Upper lobe of left lung (tissue), 6 donors: ENCODE measurements at places on chromosomes 2 and 18. TPM values are rescaled to one million over a fixed set of nuclear protein-coding genes. Genes with fewer than 3 reads are reported as not detected.

DNA sequence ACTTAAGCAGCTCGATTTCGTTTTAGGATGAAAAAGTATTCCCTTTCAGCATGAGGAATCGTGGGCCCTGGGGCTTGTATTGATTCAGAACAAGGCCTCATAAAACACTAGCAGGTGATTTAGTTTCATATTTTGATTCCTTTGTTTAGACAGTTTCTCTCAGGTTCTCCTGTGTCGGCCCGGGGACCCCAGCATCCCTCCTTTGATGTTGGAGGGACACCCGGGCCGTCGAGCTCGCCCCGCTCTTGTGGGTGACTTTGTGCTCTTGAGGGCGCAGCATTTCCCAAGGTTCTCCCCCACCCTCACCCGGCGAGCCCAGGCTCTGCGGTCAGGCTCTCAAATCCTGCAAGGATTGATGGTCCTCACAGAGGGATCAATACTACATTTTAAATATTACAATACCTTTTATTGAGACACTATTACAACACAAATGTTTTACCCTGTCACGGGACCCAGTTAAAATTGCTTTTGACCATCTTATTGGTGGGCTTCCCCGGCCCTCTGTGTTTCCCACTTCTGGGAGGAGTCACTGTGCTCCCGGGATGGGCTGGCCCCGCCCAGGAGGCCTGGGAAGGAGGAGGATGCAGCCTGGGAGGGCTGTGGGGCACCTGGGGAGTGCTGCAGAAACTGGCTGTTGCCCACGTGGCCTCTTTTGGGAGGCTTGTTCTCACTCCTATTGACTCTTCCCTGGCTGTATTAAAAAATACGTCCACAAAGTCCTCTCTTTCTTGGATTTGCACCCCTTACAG lies 222.6 kb downstream of the INSIG2 start:
- H3K27me3 ChIP-seq: peaks cover 5% of the 10 kb centered on the region
- H3K36me3 ChIP-seq: no peaks in the 10 kb centered on the region
- H3K4me1 ChIP-seq: peaks cover 17% of the 10 kb centered on the region
- no peak for DNase-seq
- H3K4me3 ChIP-seq: no peak overlapping the region

DSG4 gene
- not detected for total RNA-seq

DNA sequence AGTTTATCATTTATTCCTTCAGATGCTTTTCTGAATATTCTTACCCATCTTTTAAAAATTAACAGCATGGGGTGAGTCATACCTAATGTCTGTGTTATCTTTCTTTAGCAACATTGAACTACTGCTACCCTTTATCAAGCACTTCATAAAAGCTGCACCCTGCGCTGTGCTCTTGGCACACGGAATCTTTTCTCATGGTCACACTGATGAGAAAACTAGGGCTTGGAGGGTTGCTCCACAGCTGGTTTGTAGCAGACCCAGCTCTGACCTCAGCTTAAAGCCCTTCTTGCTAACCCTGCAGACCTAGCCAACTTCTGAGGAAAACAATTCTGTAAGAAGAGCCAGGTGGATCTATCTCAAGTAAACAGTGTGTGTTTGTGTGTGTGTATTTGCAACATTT lies 106.3 kb downstream of the RNF144A start:
- H3K27me3 ChIP-seq: no peaks in the 10 kb centered on the region
- H3K36me3 ChIP-seq: peaks cover 17% of the 10 kb centered on the region
- H3K4me3 ChIP-seq: no peak overlapping the region
- no peak overlapping the region for H3K27ac ChIP-seq
- H3K4me1 ChIP-seq: peaks cover 22% of the 10 kb centered on the region

GRCh38 chr2:148023861-148024260 lies 3.0 kb downstream of the MBD5 start:
- H3K4me3 ChIP-seq: no peak overlapping the region
- DNase-seq: no peak
- H3K4me1 ChIP-seq: peaks cover 25% of the 10 kb centered on the region
- no peaks in the 10 kb centered on the region for H3K36me3 ChIP-seq
- H3K27ac ChIP-seq: no peak overlapping the region
- no peaks in the 10 kb centered on the region for H3K27me3 ChIP-seq

DNA sequence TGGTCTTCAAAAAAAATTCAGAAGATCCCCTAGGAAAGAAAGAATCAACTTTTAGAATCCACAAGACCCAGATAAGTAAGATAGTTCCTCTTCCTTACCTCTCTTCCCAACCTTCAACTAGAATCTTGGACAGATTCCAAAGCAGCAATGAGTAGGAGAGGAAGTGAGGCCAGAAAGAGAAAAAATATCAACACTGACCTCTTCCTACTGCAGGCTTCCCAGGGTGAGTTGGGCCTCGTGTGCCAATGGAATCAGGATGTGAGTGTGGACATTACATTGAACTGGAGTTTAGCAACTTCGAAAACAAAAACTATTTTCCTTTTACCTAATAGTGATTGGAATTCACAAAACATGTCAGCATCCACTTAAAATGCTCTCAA lies 102.5 kb upstream of the PIEZO2 start:
- H3K4me3 ChIP-seq: no peak overlapping the region
- H3K27ac ChIP-seq: no peak overlapping the region

GRCh38 chr2:75637568-75637967 lies 9.0 kb upstream of the MRPL19 start:
- no peaks in the 10 kb centered on the region for H3K36me3 ChIP-seq
- no peaks in the 10 kb centered on the region for H3K27me3 ChIP-seq
- H3K27ac ChIP-seq: no peak overlapping the region
- H3K4me3 ChIP-seq: no peak overlapping the region
